Stimulated activated CD4-positive, alpha-beta T cell treated with anti-CD3 and anti-CD28 coated beads, Interleukin-15, amount 100 ng/mL, for 1 hour (primary cell): ENCODE measurements at places on chromosomes 6 and 20.

DNA sequence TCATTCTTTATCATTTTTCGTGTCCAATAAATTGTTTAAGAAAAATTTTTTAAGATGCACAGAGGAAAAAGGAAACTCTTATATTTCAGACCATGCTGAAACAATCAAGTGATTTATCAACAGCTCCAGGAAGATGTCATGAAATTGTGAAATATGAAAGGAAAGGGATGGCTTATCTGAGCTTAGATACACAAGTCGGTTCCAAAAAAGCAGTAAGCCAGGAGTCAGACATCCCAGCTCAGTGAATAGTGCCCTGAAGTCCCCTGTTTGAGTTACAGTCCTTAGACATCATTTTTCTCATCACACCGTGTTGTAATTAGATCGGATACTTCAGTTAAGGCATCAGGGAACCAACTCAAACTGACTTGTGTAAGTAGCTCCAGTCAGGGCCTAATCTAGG lies 91.0 kb upstream of the SSTR4 start:
- no peak for DNase-seq

DNA sequence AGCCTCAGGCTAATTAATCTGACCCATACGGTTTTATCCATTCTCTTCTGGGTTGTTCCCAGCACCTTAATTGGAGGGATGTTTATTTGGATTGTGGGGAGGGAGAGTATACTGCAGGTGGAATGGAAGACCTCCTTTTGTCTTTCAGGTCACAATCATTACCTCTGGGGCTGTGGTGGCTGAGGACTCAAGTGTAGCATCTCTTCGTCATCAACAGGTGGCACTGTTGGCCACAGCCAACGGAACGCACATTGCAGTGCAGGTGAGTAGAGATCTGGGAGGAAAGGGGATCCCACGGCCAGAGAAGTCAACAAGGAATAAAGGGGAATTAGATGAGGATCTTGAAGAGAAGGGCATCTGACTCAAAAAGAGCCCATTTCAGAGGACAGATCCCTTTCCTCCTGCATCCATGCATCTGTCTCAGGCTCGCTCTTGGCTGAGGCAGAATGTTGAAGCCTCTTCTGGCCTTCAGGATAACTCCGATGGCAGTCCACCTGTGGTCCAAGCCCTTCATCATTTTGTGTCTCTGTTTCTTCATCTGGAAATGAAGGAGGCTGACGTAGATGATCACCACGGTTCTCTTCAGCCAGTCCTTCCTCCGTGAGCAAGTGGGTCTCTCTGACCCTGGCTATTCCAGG lies 3.2 kb upstream of the DEF6 start:
- no peak for DNase-seq

DNA sequence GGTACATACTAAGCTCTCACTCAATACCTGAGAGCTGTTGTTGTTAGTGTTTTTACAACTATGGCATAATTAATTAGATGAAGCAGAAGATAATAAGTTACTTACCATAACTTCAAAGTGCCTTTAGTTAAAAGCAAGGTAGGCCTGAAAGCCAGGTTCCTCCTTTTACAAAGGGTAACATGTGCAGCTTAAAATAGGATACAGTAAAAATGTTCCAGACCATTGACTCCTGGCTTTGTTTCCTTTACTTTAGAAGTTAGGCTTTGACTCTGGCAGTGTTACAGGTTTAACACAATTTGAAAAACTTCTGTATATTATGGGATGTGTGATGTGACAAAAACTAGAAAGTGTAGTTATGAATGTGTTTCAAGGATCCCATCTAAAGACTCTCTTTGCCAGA lies 522.5 kb downstream of the EPM2A start:
- DNase-seq: no peak

GRCh38 chr20:48737434-48738093 lies 90.2 kb downstream of the PREX1 start:
- DNase-seq: no peak

GRCh38 chr6:829656-830055 lies 136.7 kb upstream of the EXOC2 start:
- no peak for DNase-seq

- DNase-seq: no peak
These were observed 82.0 kb upstream of the B3GAT2 start for GRCh38 chr6:71038711-71039344.

GRCh38 chr6:138403801-138404665 lies at the start of gene HEBP2:
Gene HEBP2, plus strand, starts transcription at chr6:138404223. Its CDS starts 273 bp downstream, at chr6:138404496.
- DNase-seq: peak; percentile 87

- DNase-seq: no peak
These were observed 1.3 kb downstream of the EPPIN start for GRCh38 chr20:45545754-45546453.

DNA sequence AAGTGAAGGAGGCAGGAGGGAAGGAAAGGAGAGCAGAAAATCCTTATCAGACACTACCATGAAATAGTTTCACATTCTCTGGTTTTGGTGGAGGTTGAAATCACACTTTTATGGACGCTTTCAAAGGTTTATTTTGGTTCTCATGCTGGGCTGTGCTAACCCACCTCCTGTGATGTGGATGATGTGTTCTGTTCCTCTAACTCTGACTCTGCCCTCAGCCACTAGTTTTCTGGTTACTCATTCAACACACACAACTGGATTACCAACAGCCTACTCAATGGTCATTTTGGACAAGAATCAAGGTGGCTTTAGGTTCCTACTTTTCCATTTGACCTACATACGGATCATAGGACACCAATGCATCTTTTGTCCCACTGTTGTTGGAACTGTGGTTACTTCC lies 522.1 kb upstream of the BTBD3 start:
- no peak for DNase-seq

DNA sequence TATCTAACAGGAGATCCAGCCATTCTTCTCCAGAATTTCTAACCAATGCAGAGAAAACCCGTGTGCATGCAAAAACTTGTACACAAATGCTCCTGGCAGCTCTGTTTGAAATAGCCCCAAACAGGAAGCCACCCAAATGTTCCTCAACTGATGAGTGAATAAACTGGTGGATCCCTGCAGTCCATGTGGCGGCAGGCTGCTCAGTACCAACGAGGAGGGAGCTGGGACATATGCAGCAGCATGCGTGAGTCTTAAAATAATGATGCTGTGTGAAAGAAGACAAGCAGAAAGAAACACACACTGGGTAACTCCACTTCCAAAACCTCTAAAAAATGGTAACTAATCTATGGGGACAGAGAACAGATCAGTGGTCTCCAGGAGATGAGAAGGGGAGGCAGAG lies 542.1 kb upstream of the AGPAT4 start:
- DNase-seq: no peak

DNA sequence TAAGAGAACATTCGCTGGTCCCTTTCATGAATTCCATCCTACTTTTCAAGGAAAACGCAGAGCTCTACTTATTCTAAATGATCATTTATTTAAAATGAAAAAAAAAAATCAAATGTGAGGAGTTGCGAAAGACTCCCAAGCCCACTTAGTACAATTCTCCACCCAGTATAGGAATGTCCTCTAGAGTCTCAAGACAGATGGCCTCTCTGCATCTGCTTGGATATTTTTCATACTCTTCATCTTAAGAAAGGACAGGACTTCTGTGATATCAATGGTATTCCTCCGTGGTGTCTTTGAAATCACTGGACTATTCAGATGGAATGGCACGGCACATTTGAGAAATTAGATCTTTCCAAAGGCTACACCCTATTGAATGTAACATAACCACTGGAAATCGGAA lies 107.1 kb downstream of the PTPRK start:
- DNase-seq: no peak

DNA sequence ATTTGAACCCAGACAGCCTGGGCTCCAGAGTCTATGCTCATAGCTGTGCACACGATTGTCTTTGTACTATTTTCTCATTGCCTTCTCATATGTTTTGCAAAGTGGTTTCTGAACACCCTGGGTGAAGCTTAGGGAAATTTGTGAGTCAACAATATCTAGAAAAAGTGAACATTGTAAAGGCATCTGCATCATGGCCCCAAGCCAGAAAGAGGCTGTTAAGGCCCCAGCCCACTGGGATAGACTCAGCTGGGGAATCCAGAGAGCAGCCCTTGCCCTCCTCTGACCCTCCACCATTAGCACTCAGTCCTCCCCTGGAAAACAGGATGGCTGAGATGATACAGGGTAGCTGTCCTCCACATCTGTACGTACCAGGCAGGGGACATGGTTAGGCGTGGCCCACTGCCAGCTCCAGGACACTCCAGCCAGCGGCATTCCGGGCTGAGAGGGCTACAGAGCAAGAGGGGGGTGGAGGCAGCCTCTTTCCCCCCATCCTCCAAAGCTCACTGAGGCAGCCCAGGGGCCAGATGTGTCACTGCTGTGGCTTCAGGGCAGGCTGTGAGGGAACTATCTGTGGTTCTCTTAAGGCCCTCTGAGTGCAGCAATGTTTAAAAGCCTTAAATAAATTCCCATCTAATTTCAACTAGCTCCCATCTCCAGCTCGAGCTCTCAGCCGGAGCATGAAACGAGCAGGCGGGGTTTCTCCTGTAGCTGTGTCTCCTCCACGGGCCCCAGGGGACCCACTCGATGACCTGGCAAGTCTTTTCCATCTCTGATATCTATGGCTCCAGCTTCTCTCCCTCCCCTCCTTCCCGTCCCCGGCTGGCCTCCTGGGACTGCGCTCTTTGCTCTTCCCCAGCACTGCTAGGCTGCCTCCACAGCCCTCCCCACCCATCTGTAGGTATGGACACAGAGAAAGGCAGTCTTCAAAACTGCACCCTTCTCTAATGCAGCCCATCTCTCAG lies 209.4 kb upstream of the LRFN2 start:
- no peak for DNase-seq

DNA sequence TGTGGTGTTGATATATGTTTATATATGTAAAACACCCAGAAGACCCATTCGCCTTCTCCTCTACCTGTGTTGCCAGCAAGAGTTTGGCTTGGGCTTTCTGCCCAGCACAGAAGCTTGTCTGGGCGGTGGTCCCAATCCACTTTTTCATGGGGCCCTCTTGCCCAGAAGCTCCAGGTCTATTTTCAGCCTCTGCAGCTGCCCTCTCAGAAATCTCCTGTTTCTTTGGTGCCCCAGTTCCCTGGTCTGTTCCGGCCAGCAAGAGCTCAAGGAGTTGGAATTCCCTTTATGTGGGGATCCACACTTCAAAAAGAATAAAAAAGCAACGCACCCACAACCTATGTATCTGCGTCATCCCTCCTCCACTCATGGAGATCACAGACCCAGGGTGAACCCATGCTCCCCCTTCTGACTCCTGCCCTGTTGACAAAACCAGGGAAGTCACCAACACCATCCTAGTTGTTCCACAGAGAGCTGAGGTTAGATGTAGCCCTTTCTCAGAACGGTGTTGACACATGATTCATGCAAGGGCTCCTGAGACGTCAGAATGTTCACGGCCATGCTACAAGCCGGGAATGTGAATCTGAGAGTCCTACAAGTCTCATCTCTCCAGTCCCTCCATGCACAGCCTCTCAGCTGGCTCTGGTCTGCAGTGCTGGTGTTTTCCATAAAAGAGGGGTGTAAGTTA lies 156.8 kb upstream of the RIN2 start:
- no peak for DNase-seq

- no peak for DNase-seq
These were observed 45.8 kb downstream of the HIVEP2 start for GRCh38 chr6:142898927-142899895.

- no peak for DNase-seq
These were observed 15.7 kb upstream of the SGK2 start for GRCh38 chr20:43543138-43543537.

GRCh38 chr6:37382994-37383765 lies 29.4 kb downstream of the RNF8 start:
- DNase-seq: no peak

GRCh38 chr6:80610846-80611245 lies 504.4 kb downstream of the BCKDHB start:
- DNase-seq: no peak

GRCh38 chr6:154981079-154981870 lies 13.8 kb upstream of the TIAM2 start:
- DNase-seq: no peak

DNA sequence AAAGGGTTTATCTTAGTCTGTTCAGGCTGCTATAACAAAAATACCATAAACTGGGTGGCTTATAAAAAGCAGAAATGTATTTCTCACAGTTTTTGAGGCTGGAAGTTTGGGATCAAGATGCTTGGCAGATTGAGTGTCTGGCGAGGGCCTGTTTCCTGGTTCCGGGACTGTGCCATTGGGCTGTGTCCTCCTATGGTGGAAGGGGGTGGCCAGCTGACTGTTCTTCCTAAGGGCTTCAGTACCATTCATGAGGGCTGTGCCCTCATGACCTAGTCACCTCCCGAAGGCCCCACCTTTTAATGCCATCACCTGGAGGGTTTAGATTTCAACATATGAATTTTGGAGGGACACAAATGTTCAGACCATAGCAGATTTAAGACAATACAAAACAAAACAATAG lies 91.2 kb downstream of the ARID1B start:
- no peak for DNase-seq

- no peak for DNase-seq
These were observed 64.2 kb upstream of the CCN6 start for GRCh38 chr6:111989743-111990142.

DNA sequence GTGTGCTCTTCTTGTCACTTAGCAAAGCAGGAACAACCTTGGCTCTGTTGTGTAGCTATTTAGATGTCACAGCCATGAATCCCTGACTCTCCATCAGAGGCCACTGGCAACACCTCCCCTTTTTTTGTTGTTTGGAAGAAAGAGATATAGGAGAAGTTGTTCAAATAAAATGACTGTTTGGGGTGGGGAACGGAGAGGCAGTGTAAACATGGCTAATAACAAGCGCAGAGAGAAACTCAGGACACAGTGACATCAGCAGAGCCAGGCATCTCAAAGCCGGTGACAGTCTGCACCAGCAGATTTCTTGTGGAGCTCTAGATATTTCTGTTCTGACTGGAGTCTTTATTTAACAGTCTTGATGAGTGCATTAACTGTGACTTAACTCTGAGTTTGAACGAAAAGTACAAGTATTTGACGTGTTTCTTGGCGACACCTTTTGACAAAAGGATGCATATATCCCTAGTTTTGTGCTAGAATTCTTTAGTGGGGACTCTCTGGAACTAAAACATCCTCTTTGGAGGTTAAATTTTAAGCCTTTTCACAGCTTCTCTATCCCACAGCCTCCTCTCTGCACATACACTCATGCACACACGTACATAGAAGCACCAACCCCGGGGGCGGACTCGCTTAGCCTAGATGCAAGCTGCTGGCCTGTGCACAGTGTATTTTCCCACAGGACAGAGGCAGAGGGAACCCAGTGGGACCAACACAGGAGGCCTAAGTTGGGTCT lies 53.8 kb downstream of the ADAT2 start:
- no peak for DNase-seq
